HFFc6 (cell line): ENCODE measurements at places on chromosomes 4 and X.

- DNase-seq: no peak
Measured at GRCh38 chr4:154231806-154232478, 259.7 kb downstream of the DCHS2 start.

- DNase-seq: no peak
Measured at GRCh38 chr4:15459706-15460105, 10.0 kb upstream of the CC2D2A start.

- DNase-seq: no peak
Measured at GRCh38 chrX:118980761-118981160, 6.3 kb downstream of the LONRF3 start.

DNA sequence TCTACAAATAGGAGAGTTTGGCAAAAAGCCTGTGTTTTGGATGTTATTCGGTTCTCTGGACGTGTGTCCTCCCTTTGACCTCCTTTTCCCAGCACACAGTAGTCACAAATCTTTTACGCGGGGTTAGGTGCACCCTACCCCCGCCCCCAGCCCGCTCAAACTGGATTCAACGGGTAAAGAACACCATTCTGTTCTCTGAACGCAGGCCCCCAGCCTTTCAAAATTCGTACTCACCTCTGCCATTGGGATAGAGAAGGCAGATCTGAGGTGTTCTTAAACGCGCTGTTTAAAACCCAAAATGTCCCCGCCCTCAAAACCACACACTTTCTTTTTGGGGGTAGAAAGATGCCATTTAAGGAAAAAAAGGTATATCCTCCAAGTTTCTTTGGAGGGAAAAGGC, 2.7 kb downstream of the LEF1 start:
- no peak for DNase-seq

- peak; percentile 21 for DNase-seq
Measured at GRCh38 chrX:12113321-12113720, 25.0 kb upstream of the FRMPD4 start.

DNA sequence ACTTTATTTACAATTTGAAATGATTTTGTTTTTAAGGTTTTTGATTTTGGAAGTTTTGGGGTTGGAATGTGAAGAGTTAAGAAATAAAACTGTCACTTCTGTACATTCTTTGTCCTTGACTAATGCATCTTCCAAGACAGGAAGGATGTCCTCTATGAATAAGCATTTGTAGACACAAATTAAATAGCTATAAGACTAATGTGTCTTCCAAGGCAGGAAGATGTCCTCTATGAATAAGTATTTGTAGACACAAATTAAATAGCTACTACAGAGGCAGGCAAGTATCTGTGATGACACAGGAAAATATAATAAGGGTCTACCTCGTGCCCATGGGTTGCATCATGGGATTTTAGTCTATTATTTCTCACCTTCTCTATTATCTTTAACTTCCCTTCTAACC, 14.5 kb downstream of the PRSS48 start:
- peak; percentile 16 for DNase-seq

- DNase-seq: no peak
Measured at GRCh38 chr4:38570647-38571276, 93.2 kb upstream of the KLF3 start.

DNA sequence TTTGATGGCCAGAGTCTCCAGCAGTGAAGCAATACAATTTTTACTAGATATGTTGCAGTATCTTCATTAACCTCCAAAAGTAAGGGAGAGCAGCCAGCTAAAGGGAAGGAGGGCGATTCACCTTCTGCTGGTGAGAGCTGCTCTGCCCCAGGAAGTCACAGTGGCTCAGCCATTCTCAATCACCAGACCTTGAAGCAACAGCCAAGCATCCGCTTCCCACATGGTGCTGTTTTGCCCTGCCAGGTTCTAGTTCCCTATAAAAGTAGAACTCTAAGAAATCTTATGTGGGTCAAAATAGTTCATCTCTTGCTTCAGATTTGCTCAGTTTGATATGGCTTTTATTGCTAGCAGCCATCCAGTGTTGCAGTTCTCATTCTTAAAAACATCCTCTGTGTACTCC, 166.8 kb downstream of the STIM2 start:
- no peak for DNase-seq
